ENCODE measurements at places on chromosomes 7 and 10. TPM values are rescaled to one million over a fixed set of nuclear protein-coding genes. Genes with fewer than 3 reads are reported as not detected.

UTF1 gene
- not detected for total RNA-seq

SPDYE16 gene
- total RNA-seq = 0.34 TPM

CACNB2 gene
- total RNA-seq = 4.6 TPM

TLX1 gene
- total RNA-seq = not detected

ARHGAP22 gene
- total RNA-seq = 6.5 TPM

MAGI2 gene
- 19.2 TPM for total RNA-seq

DNAJC12 gene
- total RNA-seq = not detected

DNA sequence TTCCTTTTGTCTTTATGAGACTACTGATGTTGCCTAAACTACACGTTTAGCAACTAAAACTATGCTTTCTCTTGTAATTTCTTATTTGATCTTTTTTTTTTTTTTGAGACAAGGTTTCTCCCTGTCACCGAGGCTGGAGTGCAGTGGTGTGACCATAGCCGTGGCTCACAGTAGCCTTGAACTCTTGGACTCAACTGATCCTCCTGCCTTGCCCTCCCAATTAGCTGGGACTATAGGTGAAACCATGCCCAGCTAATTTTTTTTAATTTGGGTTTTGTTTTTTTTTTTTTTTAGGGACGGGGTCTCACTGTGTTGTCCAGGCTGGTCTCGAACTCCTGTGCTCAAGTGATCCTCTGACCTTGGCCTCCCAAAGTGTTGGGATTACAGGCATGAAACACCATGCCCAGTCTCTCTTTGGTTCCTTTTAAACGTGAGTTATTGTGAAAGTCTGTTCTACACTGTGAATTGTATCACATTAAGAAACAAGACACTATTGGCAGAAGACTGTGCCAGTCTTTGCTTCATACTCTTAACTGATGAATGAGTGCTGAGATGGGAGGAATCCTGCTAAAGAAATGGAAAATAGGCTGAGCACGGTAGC lies 6.4 kb downstream of the TMEM248 start:
- DNase-seq = no peak

DNA sequence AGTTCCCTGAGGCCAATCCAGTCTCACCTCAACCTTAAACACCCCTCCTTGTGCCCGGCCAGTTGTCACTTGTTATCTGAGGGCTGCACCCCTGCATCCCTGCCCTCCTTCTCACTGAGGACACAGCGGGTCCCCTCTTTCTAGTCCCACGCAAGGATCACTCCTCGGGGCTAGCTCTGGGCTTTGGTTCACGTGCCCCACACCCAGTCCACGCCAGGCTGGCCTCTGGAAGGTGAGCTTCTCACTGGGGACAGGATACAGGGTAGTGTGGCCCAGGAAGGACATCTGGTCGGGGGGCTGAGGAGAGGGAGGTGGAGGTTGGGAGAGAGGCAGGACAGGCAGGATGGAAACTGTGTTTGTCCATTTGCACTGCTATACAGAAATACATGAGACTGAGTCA lies 25.5 kb downstream of the UPP1 start:
- no peak for DNase-seq

DNA sequence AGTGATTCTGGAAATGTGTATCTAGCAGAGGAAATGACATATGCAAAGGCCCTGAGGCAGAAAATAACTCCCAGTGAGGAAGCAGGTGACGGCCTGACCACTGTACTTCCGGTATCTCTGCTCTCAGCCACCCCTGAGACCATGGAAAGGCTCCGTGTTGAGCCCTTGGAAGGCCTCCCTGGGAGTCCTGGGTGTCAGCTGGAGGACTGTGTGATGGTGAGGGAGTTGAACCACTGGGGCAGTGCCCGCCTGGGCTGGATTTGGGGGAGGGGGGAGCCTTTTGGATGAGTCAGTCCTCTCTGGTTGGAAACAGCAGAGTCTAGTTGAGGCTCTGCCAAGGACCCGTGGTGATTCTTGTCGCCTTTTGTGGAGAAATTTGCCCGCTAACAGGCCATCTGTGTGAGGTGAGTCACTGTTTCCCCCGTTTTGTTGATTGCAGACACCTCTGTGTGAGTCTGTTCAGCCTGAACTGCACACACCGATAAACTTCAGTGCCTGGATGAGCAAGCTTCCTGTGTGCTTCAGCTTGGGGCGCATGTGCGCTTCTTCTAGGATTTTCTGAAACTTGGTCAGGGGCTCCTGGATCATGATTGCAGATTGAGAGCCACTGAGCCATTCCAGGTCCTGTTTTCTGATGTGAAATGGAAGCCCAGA lies 98.6 kb downstream of the GRK5 start:
- DNase-seq = no peak

DNA sequence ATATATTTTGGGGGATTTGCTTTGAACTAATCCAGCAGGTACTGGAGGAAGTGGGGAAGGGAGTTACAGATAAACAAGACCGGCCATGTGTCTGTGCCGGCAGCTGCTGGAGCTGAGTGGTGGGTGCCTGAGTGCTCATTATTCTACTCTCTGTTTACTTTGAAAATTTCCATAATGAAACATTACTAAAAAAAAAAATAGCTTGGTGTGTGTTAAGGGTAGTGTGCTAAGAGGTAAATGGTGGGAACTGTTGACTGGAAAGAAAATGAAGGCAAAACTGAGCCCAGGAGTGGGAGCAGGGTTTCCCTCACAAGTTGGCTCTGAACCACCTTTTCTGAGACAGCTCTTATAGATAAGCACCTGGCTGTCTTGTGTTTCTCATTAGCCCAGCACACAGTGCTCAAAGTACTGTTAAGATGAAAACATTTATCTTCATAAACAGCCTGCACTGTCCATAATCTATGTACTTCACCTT lies 50.6 kb downstream of the PARD3 start:
- no peak for DNase-seq

DNA sequence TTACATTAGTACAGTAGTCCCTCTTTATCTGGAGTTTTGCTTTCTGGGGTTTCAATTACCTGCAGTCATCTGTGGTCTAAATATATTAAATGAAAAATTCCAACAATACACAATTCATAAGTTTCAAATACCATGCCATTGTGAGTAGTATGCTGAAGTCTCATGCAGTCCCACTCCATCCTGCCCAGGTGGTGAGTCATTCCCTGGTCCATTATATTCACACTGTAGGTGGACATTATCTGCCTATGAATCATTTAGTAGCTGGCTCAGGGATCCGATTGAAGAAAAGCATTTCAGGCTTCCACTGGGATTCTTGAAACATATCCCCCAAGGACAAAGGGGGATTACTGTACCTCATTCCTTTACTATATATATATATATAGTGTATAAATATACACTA lies 298.2 kb upstream of the GALNT17 start:
- no peak for DNase-seq

DNA sequence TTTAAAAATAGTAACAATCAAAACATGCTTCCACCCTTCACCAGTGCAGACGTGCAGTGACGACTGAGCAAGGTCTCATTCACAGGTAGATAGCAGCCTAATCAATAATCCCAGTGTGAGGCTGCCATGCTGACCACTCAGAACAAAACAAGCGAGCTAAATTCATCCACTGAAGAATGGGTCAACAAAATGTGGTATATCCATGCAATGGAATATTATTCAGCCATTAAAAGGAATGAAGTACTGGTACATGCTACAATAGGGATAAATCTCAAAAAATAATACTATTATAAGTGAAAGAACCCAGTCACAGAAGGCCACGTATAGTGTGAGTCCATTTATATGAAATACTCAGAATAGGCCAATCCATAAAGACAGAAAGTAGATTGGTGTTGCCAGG lies 74.0 kb downstream of the PTPRE start:
- peak; percentile 0 for DNase-seq

- no peak for DNase-seq
Observed at GRCh38 chr10:119759832-119760231, 34.0 kb downstream of the INPP5F start.

DNA sequence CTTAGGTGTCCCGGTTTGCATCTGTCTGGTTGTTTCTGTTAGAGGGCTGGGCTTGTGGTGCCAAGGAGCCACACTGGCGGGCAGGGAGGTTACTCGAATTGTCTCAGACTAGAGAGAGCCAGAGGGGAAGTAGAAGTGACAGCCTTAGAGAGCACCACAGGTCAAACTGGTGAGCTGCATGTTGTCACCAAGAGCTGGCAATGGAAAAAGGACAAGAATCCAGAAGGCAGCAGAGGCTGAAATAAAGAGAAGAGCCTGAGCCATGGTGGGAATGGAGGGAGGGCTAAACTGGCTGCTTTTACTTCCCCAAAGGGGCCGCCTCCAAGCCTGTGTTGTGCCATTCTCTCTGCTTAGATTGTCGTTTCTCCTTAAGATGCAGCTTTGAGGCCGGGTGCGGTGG lies 31.1 kb upstream of the RHBDD2 start:
- DNase-seq = no peak

GRCh38 chr7:143050931-143051330 lies 1.2 kb upstream of the OR6V1 start:
- no peak for DNase-seq

DNA sequence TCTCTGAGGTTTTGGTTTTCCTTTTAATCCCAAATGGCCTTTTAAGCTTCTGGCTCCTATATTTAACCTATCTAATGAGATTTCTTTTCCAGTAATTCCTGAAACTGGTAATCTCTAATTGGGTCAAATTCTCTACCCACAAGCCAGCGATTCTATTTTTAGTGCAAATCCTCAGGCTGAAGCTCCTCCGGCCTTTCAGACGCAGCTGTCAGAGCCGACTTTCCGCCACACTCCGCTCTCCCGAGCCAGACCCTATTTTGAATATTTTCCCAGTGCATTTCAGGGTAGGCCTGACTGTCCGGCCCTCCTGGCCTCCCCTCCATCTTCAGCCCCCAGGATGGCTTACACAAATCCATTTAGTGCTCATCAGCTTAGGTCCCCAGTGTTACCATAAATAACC lies 9.7 kb upstream of the ADCY1 start:
- no peak for DNase-seq

GRCh38 chr7:94425546-94425945 lies 30.9 kb downstream of the COL1A2 start:
- no peak for DNase-seq

GRCh38 chr7:116337800-116338199 lies 127.5 kb downstream of the TES start:
- no peak for DNase-seq
